ENCODE measurements at places on chromosomes 2 and 18. TPM values are rescaled to one million over a fixed set of nuclear protein-coding genes. Genes with fewer than 3 reads are reported as not detected.
A peak's percentile ranks its signal among the peaks of the same experiment; 100 is the strongest.

The DES gene
- 0.69 TPM for total RNA-seq

- no peak overlapping the region for H3K4me3 ChIP-seq
- no peak for DNase-seq
- no peaks in the 10 kb centered on the region for H3K36me3 ChIP-seq
- no peak overlapping the region for H3K27ac ChIP-seq
- H3K27me3 ChIP-seq = no peaks in the 10 kb centered on the region
Observed at GRCh38 chr2:196479350-196479749, 160.2 kb upstream of the CCDC150 start.

- DNase-seq = no peak
- H3K4me3 ChIP-seq = no peak overlapping the region
- no peaks in the 10 kb centered on the region for H3K36me3 ChIP-seq
- H3K27ac ChIP-seq = no peak overlapping the region
- H3K27me3 ChIP-seq = no peaks in the 10 kb centered on the region
Observed at GRCh38 chr2:20212459-20212870, 12.5 kb downstream of the SDC1 start.

- no peaks in the 10 kb centered on the region for H3K36me3 ChIP-seq
- no peak overlapping the region for H3K4me3 ChIP-seq
- DNase-seq = peak; percentile 12
- peaks cover 14% of the 10 kb centered on the region for H3K27me3 ChIP-seq
- no peaks in the 10 kb centered on the region for H3K4me1 ChIP-seq
Observed at GRCh38 chr2:110713513-110714362, 18.6 kb upstream of the ACOXL start.

DNA sequence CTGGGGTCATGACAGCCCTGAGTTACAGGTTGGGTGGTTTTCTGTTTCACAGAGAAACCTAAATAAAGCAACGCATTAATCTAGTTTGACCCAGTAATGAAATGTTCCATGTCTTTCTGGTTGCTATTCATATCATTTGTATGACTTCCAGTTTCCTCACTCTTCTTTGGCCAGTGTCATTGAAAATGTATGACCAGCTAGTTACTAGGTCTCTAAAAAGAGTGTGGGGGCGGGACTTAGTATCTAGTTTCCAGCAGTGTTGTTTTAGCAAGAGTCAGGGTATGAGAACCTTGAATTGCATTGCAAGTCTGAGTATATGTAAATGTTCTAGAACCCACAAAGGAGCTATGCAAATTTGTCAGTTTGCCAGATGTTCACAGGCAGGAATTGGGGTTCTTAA, 47.7 kb downstream of the SLC9A2 start:
- H3K36me3 ChIP-seq = no peaks in the 10 kb centered on the region
- H3K27me3 ChIP-seq = no peaks in the 10 kb centered on the region
- no peak for DNase-seq
- H3K27ac ChIP-seq = no peak overlapping the region
- H3K4me1 ChIP-seq = no peaks in the 10 kb centered on the region
- H3K4me3 ChIP-seq = no peak overlapping the region

Measured in Panc1 (cell line).